ENCODE measurements at places on chromosomes 11 and 22. TPM values are rescaled to one million over a fixed set of nuclear protein-coding genes. Genes with fewer than 3 reads are reported as not detected.

Gene CRYBB3
- not detected for total RNA-seq

Gene PRR33
- not detected for total RNA-seq

DNA sequence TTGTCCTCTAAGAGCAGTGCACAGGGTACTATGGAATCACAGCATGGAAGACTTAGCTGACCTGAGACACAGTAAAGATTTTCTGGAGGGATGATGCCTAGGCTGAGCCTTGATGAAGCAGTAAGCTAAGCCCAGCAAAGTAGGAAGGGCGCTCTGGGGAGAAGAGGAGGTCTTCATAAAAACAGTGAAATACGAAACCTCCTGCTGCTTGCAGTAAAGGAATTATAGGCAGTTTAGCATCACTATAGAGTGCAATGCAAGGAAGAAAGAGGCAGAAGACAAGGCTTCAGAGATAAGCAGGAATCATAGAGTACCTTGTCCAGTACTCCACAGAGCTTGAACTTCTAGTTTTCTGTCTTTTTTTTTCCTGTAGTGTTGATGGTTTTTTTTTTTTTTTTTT, 555.7 kb upstream of the CADM1 start:
- no peak for DNase-seq

DNA sequence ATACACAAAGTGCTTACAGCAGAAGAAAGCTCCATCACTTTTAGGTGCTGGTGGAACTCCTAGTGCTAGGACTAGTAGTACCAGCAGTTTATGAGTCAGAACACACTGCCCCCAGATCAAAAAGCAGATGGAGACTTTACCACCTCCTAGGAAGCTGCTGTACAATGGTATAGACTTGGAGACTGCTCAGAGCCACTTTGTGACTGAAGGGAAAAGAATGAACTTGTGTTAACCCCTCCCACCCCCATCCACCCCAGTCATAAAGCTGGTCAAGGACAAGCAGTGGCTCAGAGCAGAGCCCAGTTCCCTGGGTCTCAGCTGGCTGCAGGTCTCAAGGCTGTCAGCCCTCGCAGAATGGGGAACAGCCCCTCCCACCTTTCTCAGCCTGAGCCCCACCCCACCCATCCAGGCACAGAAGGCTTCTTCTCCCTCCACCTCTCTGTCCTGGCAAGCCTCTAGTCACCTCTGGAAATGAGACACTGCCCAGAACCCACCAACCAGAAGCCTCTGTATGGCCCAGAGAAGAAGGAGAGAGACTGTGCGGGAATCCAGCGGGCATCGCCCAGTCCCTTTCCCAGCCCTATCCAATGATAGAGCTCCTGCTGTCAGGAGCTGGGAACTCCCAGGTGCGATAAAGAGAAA, 23.8 kb downstream of the PACSIN2 start:
- DNase-seq = no peak
